ENCODE measurements at places on chromosomes 5 and 9. TPM values are rescaled to one million over a fixed set of nuclear protein-coding genes. Genes with fewer than 3 reads are reported as not detected.
A peak's percentile ranks its signal among the peaks of the same experiment; 100 is the strongest.

Gene RPS23
- total RNA-seq: 3,081 TPM

Gene F12
- total RNA-seq: 3.2 TPM

DNA sequence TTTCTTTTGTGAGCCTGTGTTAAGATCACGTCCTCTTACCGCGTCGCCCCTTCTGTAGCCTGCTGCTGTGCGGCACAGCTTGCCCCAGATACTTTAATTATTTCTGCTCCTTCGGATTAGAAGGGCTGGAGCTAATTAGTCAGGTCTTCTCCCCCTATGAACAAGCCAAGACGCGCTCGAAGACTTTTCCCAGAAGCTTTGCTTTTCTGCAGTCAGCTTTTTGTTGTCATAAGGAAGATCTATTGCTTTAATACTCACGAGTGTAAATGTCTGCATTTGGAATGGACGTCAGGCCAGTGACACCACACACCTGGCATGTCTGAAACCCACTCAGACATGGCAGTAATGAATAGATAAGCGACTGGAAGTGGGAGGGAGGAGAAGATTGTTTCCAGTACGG, 37.0 kb downstream of the PRUNE2 start:
- no peak for DNase-seq

- no peak for DNase-seq
Measured at GRCh38 chr9:70479880-70480291, 65.4 kb upstream of the KLF9 start.

DNA sequence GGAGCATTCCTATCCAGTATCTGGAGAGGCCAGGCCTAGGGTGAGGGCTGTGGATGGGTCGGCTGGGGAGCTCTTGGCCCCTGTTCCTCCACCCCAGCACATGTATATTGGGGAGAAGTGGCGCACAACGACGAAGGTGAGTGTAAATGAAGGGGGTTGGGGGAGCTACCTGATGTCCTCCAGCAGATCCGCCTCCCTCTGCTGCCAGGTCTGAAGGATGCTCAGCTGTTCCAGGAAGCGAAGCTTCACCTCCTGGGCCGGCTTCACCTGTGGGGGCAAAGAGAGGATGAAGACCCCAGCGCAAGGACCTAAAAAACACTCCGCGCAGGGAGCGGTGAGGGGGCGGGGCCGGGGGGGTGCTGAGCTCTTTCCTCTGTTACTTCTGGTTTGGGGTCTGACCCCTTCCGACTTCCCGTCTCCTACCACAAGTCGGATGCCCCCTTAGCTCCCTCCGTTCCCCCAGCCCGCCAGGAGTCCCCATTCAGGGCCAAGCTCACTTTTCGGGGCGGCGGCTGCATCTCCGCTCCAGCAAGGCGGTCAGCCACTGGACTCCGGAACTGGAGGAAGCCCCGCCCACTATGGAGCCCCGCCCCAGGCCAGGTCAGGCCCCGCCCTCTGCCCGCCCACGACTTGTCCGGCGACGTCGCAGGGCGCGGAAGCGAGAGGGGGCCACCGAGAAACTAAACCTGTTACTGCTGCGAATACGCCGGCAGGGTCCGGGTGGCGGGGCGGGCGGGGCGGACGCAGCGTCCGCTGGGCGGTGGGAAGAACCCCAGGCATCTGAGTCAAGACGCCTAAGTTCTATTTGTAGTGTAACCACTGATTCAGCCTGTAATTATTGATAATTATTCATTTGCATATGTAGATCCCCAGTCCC, at the start of gene FCHSD1:
Gene FCHSD1, minus strand, starts transcription at position 568 of the 877 bp plus-strand sequence. Its CDS starts 50 bp downstream, at position 518.
- DNase-seq: peak; percentile 86

- no peak for DNase-seq
Measured at GRCh38 chr5:73728493-73729273, 102.7 kb downstream of the ARHGEF28 start.

DNA sequence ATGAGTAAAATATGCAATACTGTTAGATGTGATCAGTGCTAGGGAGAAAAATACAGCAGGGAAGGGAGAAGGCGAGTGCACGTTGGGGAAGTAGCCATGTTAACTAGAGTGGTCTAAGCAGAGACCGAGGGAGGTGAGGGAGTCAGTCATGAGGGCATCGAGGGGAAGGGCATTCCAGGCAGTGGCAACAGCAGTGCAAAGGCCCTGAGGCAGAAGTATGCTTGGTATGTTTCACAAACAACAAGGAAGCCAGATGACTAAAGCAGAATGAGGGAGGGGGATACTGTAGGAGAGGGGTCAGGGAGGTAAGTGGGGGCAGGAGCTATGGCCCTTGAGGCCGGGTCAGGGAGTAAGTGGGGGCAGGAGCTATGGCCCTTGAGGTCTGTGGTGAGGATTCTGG, 123.3 kb upstream of the BOD1 start:
- DNase-seq: no peak

- no peak for DNase-seq
Measured at GRCh38 chr5:152170350-152170749, 234.7 kb downstream of the NMUR2 start.

- DNase-seq: no peak
Measured at GRCh38 chr9:98986866-98987651, 43.4 kb downstream of the COL15A1 start.

- DNase-seq: no peak
Measured at GRCh38 chr5:93660677-93661076, 77.7 kb downstream of the NR2F1 start.

All from activated naive CD4-positive, alpha-beta T cell treated with anti-CD3 and anti-CD28 coated beads for 36 hours (primary cell).